ENCODE measurements at places on chromosomes 12 and 14.

GRCh38 chr12:6809056-6809455 lies 12.6 kb upstream of the GPR162 start:
- DNase-seq = no peak

GRCh38 chr14:95520346-95520745 lies 3.9 kb upstream of the SYNE3 start:
- DNase-seq = no peak

DNA sequence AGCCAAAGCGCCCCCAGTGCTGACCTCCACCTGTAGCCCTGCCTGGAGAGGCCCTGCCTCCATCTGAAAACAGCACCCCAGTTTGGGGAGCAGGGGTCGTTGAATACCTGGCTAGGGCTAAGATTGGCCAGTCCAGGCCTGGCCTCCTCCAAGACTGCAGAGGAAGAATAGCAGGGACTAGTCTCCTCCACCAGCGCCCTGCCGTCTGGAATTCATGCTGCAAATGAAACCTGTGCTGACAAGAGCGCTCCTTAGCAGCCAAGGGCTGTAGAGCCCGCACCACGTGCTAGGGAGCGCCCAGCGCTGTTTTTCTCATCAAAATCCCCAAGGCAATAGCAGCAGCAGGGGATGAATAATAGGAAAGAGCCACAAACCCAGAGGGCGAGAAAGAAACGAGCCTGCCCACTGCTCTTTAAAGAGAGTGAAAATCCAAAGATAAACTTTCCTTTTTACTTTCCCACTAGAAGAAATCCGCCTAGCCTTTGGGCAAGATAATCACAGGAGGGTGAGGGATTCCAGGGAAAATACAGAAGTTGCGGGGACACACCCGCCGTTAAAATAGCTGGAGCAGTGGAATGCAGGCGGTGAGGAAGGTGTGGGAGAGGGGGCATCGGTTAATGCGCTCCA lies 3.3 kb downstream of the COL2A1 start:
- peak; percentile 75 for DNase-seq

- no peak for DNase-seq
Measured at GRCh38 chr12:93918900-93919299, 229.5 kb upstream of the PLXNC1 start.

DNA sequence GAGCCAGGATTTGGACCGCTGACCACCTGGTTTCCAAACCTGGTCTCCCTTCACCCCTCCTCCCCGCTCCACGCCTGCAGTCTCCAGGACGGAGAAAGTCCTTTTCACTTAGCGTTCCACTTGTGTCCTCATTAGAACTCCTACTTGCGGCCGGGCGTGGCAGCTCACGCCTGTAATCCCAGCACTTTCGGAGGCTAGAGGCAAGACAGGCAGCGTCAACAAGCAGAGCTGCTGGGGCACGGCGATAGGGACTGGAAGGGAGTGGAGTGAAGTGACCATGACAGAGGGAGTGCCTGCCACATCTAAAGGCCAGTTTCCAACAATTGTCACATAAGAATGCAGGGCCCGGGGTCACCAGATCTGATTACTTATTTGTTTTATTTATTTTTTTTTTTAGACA lies 132.5 kb upstream of the NCOR2 start:
- DNase-seq = no peak

DNA sequence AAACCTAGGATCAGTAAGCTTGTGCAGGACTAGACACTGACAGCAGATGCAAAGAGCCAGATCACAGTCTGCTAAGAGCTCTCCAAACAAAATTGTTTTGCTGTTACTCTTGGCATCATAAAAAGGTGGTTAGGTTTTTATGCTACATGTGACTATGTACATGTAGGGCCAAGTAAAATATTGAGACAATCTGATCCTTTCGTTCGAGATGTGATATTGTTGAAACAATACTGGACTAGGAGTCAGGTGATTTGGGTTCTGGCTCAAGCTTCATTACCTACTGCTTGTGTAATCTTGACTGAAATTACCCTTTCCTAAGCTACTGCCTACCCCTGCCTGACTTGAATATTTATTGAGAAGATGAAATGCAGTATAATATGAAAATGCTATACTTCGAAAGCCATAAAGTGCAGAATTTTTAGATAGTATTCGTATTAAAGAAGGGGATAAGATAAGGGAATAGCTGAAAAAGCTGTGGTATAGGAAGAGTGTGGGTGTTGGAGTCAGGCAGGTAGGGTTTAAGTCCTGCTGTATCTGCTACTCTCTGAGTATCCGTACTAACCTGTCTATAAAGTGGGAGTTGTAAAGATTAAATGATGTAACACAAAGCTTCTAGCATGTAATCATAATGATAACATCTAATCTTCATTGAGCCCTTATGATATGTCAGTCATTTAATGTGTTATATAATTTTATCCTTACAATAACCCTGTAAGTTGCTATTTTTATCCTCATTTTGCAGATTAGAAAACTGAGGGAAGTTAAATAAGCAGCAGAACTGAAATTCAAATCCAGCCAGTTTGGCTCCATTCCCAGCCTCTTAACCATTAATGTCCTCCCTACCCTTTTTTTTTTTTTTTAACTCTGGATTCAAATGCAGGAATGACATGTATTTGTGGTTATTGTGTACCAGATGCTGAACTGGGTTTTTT lies 38.6 kb upstream of the ATF1 start:
- no peak for DNase-seq

DNA sequence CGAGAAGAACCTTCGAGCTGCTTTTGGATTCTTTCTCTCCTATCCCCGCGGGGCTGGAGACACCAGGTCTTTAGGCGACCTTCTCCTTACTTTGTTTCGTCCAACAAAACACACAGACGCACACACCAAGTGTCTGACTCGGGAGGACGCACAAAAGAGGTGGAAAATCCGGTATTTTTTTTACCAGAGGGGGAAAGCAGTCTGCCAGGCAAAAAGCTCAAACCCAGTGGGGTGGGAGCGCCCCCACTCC lies 2.1 kb downstream of the SIX4 start:
- peak; percentile 52 for DNase-seq

- DNase-seq = peak; percentile 33
Measured at GRCh38 chr12:106769078-106769477, 5.4 kb upstream of the RIC8B start.

DNA sequence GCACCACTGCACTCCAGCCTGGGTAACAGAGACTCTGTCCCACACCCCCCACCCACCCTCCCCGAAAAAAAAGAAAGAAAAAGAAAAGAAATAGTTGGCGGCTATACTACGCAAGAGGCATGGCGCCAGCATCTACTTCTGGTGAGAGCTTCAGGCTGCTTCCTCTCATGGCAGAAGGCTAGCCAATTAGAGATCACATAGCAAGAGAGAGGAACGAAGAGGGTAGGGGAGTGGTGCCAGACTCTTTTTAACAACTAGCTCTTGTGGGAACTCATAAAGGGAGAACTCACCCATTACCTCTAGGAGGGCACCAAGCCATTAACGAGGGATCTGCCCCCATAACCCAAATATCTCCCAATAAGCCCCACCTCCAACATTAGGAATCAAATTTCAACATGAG lies 6.2 kb downstream of the DENND5B start:
- no peak for DNase-seq

GRCh38 chr12:68880660-68881325 lies 52.2 kb downstream of the CPM start:
- DNase-seq = no peak

DNA sequence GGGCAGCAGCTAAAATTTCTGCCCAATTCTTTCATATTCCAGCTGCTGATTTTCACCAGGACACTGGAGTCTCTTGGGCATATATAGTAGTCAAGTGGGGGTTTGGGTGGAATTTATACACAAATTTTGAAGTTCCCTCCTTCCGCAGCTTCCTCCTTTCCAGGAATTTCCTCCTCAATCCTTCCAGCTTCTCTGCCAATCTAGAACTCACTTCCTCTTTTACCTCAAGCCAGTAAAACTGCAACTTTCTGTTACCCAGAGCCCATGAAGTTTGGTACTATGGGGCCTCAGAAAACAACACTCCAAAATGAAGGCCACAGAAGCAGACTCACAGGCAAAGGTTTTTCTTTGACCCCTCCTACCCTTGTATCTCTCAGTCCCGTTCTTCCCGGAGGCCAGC lies 51.7 kb upstream of the G2E3 start:
- DNase-seq = no peak
